ENCODE measurements at places on chromosomes 1 and 21.
A peak's percentile ranks its signal among the peaks of the same experiment; 100 is the strongest.

DNA sequence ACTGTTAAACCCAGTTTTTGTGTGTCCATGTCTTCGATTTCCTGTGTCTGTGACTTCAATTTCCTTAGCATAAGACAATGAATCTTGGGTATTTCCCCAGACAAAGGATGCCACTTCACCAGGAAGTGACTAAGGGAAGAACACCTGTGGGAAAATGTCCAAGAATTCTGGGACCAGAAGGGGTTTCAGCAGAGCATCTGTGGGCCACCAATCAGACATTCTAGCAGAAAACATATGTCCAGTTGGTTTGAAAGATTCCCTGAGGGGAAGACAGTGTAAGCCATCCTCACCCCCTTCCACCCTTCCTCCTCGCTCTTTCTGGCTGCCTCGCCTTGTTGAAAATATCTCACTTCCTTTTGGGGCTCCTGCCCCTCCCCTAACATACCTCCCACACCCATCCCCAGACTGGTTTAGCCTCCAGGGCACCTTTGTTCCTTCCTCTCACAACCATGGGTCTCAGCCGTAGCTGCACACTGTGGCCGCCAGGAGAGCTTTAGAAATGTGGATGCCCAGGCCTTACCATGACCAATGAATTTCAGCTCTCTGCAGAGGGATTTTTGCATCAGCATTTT, 25.5 kb upstream of the IFNAR1 start:
- DNase-seq, result no peak

GRCh38 chr1:239386453-239387303, at the start of gene CHRM3:
Gene CHRM3 (plus strand): TSS chr1:239386568. CDS start chr1:239907452, 520,884 bp downstream.
- DNase-seq, result no peak

GRCh38 chr1:234940841-234941240, 187.8 kb downstream of the TOMM20 start:
- DNase-seq, result no peak

DNA sequence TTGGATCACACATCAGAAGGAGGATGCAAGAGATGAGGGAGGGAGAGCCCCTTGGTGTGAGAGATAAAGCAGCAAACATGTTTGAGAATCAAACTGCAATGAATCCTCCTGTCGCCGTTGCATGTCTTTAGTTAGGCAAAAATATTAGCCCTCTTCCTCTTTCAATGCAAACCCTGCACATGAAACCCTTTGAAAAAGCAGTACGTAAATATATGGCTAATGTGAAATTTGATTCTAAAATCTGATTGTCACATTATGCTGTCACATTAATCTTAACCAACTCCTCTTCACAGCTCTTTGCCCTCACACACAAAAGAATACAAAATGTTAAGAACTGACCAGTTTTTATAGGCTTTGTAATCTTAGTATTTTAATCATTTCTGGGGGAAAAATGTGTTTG, 63.4 kb downstream of the WDR64 start:
- DNase-seq, result no peak

DNA sequence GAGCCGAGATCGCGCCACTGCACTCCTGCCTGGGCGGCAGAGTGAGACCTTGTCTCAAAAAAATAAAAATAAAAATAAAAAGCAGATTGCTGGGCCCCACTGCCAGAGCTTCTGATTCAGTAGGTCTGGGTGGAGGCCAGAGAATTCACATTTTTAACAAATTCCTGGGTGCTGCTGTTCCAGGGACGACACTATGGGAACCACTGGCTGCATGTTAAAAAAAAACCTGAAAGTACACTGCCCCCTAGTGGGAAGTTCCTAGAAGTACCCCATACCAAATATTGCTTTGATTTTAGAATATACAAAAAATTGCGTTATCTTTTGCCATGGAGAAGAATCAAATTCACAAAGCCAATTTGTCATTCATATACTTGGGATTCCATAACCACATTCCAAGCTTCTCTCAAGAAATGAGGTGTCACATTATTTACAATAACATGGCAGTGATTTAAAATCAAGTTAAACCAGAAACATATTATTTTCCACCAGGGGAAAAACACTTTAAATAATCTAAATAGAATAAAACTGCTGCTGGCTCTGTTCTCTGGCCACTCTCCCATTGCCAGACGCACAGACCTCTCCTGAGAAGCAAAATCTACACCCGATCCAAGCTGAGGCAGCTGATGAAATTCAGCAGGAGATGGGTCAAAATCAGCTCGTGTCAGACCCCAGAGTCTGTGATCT, 27.4 kb downstream of the SYF2 start:
- peak; percentile 68 for DNase-seq

GRCh38 chr1:205840146-205840923, 9.6 kb downstream of the PM20D1 start:
- DNase-seq, result no peak

DNA sequence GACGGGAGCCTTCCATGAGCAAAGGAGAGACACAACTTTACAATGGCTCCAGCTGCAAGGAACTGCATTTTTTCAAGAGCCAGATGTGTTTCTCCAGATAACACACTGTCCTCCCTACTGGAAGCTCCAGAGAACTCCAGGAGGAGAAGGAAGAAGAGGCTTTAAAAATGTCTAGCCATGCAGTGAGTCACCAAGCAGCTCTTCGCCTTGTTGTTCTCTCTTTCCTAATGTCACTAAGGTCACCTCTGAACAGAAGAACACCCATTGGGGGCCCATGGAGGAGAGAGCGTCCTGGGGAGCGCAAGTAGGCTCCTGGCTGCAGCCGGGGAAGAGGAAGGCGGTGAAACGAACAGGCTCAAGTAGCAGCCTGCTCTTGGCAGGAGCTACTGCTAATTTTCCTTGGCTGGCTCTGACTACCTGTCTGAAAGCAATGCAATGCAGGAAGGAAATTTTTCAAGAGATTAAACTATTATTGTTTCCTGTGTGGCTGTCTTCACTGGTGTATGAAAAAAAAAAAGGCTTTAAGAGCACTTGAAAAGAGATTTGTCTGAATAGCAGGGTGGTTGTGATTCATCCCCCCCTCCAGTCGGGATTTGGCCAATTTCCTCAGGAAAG, 321.9 kb downstream of the SETD4 start:
- no peak for DNase-seq

DNA sequence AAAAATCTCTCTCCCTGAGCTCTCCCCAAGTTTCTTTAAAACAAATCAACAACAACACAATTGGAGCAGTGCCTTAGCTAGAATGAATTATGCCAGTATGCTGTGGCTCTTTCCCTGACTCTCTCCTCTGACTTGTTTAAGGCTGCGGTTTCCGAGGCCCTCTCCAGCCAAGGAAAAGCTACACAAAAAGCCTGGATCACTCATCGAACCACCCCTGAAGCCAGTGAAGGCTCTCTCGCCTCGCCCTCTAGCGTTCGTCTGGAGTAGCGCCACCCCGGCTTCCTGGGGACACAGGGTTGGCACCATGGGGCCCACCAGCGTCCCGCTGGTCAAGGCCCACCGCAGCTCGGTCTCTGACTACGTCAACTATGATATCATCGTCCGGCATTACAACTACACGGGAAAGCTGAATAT, 1.9 kb downstream of the S1PR1 start:
- DNase-seq, result peak; percentile 68

DNA sequence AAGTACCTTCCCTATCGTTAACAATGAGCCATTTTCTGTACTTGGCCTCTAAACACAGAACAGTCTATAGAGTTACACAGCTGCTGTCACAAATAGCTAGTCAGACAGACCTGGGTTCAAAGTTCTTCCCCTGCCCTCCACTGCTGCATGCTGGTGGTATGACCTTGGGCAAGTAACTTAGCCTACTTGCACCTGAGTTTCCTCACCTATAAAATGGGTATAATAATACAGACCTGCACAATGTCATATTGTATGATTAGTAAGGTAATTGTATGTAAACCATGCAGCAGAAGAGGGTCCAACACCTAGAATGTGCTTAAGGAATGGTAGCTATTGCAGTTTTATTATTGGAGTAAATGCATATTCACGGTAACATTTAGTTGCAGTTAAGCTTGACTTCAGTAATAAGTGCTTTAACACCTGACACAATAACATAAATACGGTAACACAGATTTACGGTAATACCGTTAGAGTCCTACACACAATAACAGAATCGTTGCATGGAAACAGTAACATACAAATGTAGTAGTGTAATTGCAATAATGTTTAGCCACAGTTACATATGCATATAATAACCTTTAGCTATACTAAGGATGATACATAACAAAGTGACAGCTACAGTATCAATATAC, 193.3 kb upstream of the CSF3R start:
- DNase-seq, result no peak

DNA sequence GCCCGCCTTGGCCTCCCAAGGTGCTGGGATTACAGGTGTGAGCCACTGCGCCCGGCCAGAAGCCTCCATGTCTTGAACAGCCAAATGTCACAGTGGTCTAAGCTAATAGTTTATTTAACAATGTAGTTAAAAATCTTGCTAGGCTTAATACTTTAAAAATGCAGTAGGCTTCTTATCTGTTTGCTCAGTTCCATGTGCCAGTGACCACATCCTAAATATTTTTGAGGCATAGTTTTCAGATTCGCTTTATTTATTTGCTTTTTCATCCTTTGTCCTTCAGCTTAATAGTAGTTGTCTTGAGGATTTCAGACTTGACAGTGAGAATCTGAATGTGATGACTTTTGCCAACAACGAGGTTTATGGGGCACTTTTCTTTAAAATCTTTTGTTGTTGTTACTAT, 59.9 kb upstream of the PRRX1 start:
- DNase-seq, result no peak

- no peak for DNase-seq
Measured at GRCh38 chr1:1677718-1678580, 14.6 kb downstream of the SLC35E2B start.

DNA sequence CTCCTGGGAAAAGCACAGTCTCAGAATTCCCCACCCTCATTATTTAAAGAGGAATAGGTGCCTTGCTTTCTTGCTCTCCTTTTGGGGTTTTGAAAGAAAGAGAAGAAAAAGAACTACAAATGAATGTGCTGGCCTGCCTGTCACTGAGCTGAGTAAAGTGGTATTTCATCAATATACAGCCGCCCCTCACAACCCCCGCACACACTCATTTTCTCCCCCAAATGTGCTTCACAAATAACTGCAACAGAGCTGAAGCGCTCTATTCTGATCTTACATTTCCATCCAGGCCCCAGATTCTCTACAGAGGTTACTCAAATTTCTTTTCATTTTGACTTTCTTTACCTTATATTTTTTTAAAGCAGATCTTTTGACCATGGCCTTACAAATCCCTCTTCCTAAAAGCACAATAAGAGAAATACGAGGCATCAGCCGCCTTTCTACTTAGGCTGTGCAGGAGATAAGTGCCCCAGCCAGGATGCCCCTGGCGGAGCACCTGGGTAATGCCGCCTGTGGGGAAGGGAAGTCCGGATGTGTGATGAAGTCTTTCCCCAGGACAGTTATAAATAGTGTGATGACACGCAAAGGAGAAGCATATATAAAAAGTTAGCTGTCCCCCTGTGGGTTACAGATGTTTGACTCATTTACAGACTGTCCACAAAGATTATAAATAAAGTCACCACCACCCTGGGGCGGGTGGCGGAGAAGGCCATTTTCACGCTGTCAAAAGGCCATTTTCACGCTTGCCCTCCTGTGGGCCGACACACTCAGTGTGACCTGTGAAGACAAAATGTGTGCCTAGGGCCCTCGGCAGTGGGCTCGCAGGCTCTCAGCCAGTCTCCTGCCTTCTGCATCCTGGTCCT, 6.5 kb downstream of the KCNN3 start:
- DNase-seq, result no peak

GRCh38 chr21:29235714-29236197, 63.0 kb upstream of the BACH1 start:
- no peak for DNase-seq

DNA sequence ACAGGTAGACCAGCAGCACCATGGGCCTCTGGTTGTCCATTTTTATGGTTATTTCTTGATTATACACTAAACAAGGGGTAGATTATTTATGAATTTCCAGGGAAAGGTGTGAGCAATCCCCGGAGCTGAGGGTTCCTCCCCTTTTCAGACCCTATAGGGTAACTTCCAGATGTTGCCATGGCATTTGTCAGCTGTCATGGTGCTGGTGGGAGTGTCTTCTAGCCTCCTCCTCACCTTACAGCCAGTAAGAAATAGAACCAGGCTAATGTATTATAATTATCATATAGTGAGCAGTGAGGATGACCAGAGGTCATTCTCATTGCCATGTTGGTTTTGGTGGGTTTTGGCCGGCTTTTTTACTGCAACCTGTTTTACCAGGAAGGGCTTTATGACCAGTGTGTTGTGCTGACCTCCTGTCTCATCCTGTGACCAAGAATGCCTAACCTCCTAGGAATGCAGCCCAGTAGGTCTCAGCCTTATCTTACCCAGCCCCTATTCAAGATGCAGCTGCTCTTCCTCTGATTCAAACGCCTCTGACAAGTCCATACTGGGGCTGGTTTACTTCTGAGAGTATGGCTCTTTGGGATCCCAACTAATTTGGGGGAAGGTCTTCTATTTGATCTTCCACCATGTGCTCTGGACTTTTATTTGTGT, 13.5 kb upstream of the TINAGL1 start:
- no peak for DNase-seq

GRCh38 chr21:35932232-35932911, 128.0 kb downstream of the SETD4 start:
- DNase-seq, result peak; percentile 42

- DNase-seq, result no peak
Measured at GRCh38 chr1:109190189-109190588, 23.5 kb upstream of the SARS1 start.

GRCh38 chr1:56330391-56331026, 248.9 kb downstream of the PLPP3 start:
- DNase-seq, result no peak

DNA sequence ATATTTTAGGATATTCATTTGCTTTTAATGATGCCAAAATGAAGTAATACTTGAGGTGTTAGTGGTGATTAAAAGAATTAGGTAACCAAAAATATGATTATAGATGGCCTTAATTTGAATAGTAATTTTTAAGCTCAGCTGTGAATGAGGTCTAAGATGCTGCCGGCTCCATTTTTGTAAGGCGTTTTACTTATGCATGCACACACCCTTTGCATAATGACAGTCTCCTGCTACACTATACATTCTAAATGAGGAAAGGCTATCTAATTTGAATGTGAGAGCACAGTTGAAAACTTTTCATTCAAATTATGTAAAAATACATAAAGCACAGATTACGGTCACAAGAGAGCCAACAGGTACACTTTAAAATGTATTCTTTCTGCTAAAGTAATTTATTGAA, 41.6 kb downstream of the RGS21 start:
- DNase-seq, result no peak
